ENCODE measurements at places on chromosomes 7 and 10.

DNA sequence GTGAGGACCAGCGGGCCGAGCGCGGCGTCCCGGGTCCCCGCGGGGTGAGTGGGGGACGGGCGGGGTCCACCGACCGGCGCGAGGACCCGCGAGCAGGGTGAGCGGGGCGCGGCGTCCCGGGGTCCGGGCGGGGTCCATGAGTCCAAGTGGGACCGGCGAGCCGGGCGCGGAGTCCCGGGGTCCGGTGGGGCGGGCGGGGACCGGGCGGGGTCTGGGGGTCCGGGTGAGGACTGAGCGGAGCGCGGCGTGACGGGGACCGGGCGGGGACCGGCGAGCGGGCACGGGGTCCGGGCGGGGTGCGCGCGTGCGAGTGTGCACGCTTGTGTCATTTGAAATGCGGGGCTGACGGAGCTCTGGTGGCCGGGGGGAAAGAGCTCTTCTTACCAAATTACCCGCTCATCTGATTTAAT, 765 bp downstream of the CELF2 start:
- H3K27me3 ChIP-seq: peaks cover 60% of the 10 kb centered on the region
- H3K36me3 ChIP-seq: peaks cover 3% of the 10 kb centered on the region

- H3K36me3 ChIP-seq: no peaks in the 10 kb centered on the region
- no peaks in the 10 kb centered on the region for H3K27me3 ChIP-seq
- no peaks in the 10 kb centered on the region for H3K4me1 ChIP-seq
- H3K4me3 ChIP-seq: no peak overlapping the region
- no peak for DNase-seq
Measured at GRCh38 chr10:59432207-59432900, 70.0 kb upstream of the FAM13C start.

DNA sequence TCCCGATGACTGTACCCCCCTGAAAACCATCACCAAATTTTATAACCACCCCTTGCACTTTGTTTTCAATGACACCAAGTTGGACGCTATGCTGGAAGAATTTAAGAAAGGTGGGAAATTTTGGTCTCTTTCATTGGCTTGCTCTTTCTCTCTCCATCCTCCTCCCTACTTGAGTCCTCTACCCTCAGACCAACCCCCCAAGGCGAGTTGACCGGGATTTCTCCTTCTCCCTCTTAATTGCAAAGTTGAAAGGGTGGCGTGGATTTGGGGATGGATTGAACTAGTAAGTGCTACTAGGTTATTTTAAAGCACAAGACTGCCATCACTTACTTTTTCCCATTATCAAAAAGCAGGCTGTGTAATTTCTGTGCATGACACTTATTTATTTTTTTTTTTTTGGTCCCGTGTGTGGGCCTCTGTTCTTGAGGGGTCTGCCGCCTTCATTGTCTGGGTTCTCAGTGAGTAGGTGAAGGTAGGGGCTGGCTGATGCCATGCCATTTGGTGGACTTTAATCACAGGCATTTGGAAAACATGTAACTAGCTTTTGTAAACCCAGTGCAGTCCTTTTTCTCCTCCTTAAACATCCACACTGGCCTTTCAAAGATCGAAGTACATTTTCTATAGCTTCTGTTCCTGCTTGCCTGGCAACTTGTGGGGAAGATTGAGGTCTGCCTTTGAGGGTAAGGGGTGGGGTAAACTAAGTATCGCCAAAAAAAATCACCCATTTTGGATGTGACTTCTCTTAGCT, 2.1 kb downstream of the CNNM2 start:
- H3K36me3 ChIP-seq: no peaks in the 10 kb centered on the region
- no peaks in the 10 kb centered on the region for H3K27me3 ChIP-seq
- H3K4me1 ChIP-seq: peaks cover 67% of the 10 kb centered on the region
- H3K4me3 ChIP-seq: peak overlapping the region; percentile 97

GRCh38 chr7:66454600-66455225, 174.0 kb upstream of the KCTD7 start:
- H3K27ac ChIP-seq: no peak overlapping the region
- DNase-seq: no peak
- peaks cover 24% of the 10 kb centered on the region for H3K4me1 ChIP-seq
- H3K4me3 ChIP-seq: no peak overlapping the region
- H3K27me3 ChIP-seq: no peaks in the 10 kb centered on the region

- H3K4me3 ChIP-seq: no peak overlapping the region
- no peak for DNase-seq
- H3K27ac ChIP-seq: no peak overlapping the region
- H3K4me1 ChIP-seq: peaks cover 20% of the 10 kb centered on the region
Measured at GRCh38 chr10:63491588-63492316, 26.0 kb upstream of the JMJD1C start.

- no peak overlapping the region for H3K27ac ChIP-seq
- no peaks in the 10 kb centered on the region for H3K36me3 ChIP-seq
- DNase-seq: no peak
- no peak overlapping the region for H3K4me3 ChIP-seq
- no peaks in the 10 kb centered on the region for H3K4me1 ChIP-seq
- H3K27me3 ChIP-seq: no peaks in the 10 kb centered on the region
Measured at GRCh38 chr7:48876087-48876486, 48.3 kb upstream of the CDC14C start.

- H3K4me1 ChIP-seq: peaks cover 39% of the 10 kb centered on the region
- H3K27ac ChIP-seq: no peak overlapping the region
- H3K4me3 ChIP-seq: no peak overlapping the region
- no peak for DNase-seq
- H3K36me3 ChIP-seq: peaks cover 16% of the 10 kb centered on the region
Measured at GRCh38 chr7:24881623-24882022, 98.4 kb downstream of the OSBPL3 start.

DNA sequence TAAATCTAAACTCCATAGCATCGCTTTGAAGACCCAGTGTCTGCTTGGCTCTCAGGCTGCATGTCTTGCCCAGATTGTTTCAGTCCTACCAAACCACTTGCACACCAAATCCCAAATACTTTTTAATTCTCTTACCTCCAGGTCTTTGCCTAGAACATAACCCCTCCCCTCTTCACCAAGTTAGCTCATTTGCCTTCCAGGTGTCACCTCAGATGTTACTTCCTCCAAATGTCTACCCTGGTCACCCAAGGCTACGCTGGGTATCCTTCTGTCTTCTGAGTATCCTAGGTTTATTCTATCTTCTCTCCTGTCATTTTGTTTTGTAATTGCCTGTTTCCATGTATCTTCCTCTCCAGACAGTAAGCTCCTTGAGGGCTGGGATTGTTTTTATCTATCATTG, 11.1 kb downstream of the SLC25A28 start:
- DNase-seq: no peak
- H3K27ac ChIP-seq: peak overlapping the region; percentile 31
- H3K4me3 ChIP-seq: no peak overlapping the region
- no peaks in the 10 kb centered on the region for H3K27me3 ChIP-seq
- H3K36me3 ChIP-seq: no peaks in the 10 kb centered on the region

DNA sequence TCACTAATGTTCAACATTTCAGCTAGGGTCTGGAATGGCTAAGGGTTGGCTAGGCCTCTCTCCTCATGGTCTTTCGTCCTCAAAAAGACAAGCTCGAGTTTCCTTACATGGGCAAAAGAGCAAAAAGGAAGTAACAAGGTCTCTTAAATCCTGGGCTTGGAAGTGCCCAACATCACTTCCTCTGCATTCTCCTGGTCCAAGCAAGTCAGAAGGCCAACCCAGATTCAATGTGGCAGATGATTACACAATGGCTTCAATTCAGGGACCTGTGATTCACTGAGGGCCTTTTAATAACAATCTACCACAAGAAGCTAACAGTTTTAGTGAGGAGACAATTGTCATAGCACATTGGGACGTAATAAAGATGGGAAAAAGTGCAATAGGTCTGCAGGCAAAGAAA, 4.4 kb upstream of the NUP205 start:
- H3K27ac ChIP-seq: no peak overlapping the region
- H3K4me1 ChIP-seq: no peaks in the 10 kb centered on the region
- H3K4me3 ChIP-seq: no peak overlapping the region
- no peaks in the 10 kb centered on the region for H3K36me3 ChIP-seq
- H3K27me3 ChIP-seq: peaks cover 1% of the 10 kb centered on the region
- no peak for DNase-seq

DNA sequence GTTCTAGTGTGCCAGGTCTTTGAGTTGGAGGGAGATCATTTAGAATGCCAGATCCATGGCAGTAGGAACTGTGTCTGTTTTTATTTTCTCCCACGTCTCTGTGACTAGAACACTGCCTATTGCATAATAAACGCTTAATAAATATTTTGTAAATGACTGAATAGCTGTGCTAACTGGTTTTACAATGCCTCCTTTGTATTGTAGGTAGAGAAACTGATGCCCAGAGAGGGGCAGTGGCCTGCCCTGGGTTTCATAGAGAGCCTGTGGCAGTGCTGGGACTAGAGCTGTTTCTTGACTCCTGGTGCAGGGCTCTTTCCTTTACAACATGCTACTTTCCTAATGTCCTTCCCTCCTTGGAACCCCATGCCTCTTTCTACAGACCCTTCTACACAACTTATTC, 2.5 kb downstream of the TAS2R5 start:
- peaks cover 4% of the 10 kb centered on the region for H3K36me3 ChIP-seq
- H3K4me3 ChIP-seq: no peak overlapping the region
- no peak overlapping the region for H3K27ac ChIP-seq
- H3K4me1 ChIP-seq: no peaks in the 10 kb centered on the region

GRCh38 chr10:132467464-132468149, 70.0 kb upstream of the INPP5A start:
- H3K4me1 ChIP-seq: no peaks in the 10 kb centered on the region
- H3K27ac ChIP-seq: no peak overlapping the region
- H3K36me3 ChIP-seq: no peaks in the 10 kb centered on the region
- no peak for DNase-seq

GRCh38 chr10:93402192-93402591, 79.9 kb downstream of the MYOF start:
- no peak overlapping the region for H3K4me3 ChIP-seq
- DNase-seq: no peak
- H3K36me3 ChIP-seq: no peaks in the 10 kb centered on the region
- H3K27ac ChIP-seq: no peak overlapping the region
- H3K4me1 ChIP-seq: peaks cover 5% of the 10 kb centered on the region

DNA sequence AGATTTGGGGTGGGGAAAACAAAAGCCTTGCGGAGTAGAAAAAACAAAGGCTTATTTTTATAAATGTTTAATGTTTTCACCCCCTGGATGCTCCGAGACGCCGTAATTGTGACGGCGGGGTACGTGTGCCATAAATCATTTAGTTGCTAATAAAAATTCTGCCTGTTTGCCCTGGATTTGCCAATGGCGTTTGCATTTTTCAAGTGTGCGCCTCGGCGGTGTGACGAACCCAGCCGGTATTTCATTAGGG, 2.5 kb upstream of the TNRC18 start:
- H3K4me3 ChIP-seq: peak overlapping the region; percentile 46
- H3K27ac ChIP-seq: no peak overlapping the region
- peaks cover 20% of the 10 kb centered on the region for H3K27me3 ChIP-seq
- H3K36me3 ChIP-seq: no peaks in the 10 kb centered on the region
- H3K4me1 ChIP-seq: peaks cover 48% of the 10 kb centered on the region
- DNase-seq: no peak

GRCh38 chr7:33900501-33900900, 4.8 kb upstream of the BMPER start:
- no peaks in the 10 kb centered on the region for H3K36me3 ChIP-seq
- peaks cover 2% of the 10 kb centered on the region for H3K4me1 ChIP-seq
- DNase-seq: no peak
- H3K27ac ChIP-seq: no peak overlapping the region
- H3K27me3 ChIP-seq: peaks cover 47% of the 10 kb centered on the region

GRCh38 chr10:116053910-116054309, 219.1 kb downstream of the GFRA1 start:
- no peak overlapping the region for H3K4me3 ChIP-seq
- no peaks in the 10 kb centered on the region for H3K4me1 ChIP-seq
- peaks cover 2% of the 10 kb centered on the region for H3K27me3 ChIP-seq
- no peaks in the 10 kb centered on the region for H3K36me3 ChIP-seq
- H3K27ac ChIP-seq: no peak overlapping the region
- no peak for DNase-seq

DNA sequence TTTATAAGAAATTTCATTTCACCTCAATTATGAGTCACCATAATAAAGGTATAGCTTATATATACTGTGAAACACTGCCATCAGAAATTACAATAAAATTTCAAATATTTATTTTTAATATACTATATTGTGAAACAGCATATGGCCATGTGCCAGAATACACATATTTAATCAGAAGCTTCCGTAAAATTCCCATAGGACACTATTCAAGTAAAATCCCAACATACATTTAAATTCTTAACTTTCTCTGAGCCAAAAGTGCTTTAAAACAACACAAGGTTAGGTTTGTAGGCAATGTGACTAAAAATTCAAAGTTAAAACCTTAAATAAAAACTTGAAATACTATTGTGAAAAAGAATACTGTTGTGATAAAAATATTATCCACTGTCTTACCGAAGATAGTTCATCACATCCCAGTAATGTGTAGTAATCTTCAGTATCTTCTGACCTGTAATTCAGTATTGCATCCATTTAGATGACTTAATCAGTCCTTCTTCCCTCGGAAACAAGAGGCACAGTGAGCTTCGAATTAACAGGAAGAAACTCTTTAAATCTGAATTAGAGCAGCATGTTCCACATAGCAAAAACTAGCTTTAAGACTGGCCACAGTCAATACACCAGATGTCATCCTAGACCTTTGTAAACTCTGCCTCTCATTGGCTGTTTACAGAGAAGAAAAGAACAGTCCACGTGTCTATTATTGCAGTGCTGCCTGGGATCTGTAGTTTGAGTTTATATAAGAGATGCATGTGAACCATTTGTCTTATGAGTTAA, at the start of gene DNAJC12:
Gene DNAJC12, minus strand, starts transcription at position 648 of the 774 bp plus-strand sequence. Its CDS starts 177 bp downstream, at position 471.
- no peaks in the 10 kb centered on the region for H3K36me3 ChIP-seq
- H3K4me3 ChIP-seq: peak within 1 kb of the TSS; percentile 23
- no peaks in the 10 kb centered on the region for H3K4me1 ChIP-seq
- H3K27ac ChIP-seq: no peak within 1 kb of the TSS
- no peaks in the 10 kb centered on the region for H3K27me3 ChIP-seq

GRCh38 chr7:16007911-16008310, 321.4 kb upstream of the MEOX2 start:
- H3K4me3 ChIP-seq: no peak overlapping the region
- H3K4me1 ChIP-seq: no peaks in the 10 kb centered on the region
- no peak overlapping the region for H3K27ac ChIP-seq
- no peak for DNase-seq

DNA sequence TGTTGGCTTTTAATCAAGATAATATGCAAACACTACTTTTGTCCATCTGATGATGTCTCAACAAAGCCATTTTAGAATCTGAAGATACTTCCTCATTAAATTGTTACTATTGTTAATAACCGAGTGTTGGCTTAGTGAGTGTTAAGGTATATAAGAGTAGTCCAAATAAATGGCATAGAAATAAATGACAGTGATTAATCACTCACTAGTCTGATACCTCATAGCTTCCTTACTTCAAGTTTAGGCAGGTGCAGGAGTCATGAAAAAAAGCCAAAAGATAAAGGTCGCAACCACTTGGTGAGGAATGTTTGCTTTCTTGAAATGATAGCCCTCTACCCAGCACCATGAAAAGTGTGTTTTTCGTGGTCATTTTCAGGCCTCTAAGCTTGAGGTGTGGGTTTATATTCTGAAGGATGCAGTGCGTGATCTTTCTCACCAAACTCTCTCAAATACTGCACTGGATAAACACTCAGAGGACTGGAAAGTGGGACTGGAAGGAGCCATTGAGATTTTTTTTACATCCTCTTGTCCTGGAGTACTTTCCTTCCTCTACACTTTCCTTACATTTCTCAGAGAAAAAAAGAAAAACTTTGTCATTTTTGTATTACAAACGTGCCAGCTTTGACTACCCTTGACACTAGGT, 138.1 kb downstream of the KIAA1217 start:
- no peaks in the 10 kb centered on the region for H3K27me3 ChIP-seq
- H3K27ac ChIP-seq: no peak overlapping the region
- no peaks in the 10 kb centered on the region for H3K36me3 ChIP-seq
- H3K4me1 ChIP-seq: no peaks in the 10 kb centered on the region
- no peak for DNase-seq
- no peak overlapping the region for H3K4me3 ChIP-seq

GRCh38 chr10:129171812-129172211, 295.2 kb upstream of the MGMT start:
- H3K27ac ChIP-seq: no peak overlapping the region
- H3K4me3 ChIP-seq: no peak overlapping the region
- no peaks in the 10 kb centered on the region for H3K36me3 ChIP-seq
- no peaks in the 10 kb centered on the region for H3K4me1 ChIP-seq
- DNase-seq: no peak

Measured in naive thymus-derived CD8-positive, alpha-beta T cell (primary cell).